ENCODE measurements at places on chromosomes 7 and 10. TPM values are rescaled to one million over a fixed set of nuclear protein-coding genes. Genes with fewer than 3 reads are reported as not detected.

Gene GOLGA7B
- total RNA-seq = not detected

DNA sequence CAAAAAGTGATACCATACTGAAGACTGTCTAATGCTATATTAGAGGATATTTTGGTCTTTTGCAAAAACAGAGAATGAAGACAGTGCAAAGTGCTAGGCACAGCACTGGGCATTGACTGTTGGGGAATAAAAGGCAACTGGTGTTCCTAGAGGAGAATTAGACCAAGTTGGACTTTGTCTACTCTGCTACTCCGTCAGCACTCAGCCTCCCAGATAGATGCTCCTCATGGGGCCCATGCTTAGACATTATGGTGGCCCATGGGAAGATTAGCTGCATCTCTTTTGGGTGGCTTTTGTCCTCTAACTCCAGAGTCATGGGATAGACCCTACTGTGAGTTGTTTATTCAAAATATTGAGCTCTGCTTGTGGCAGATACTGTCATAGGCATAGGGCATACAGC lies 113.5 kb downstream of the RBM20 start:
- no peak for DNase-seq
- no peaks in the 10 kb centered on the region for H3K4me1 ChIP-seq
- no peak overlapping the region for H3K4me3 ChIP-seq
- H3K36me3 ChIP-seq = no peaks in the 10 kb centered on the region
- H3K27ac ChIP-seq = no peak overlapping the region

GRCh38 chr7:43364391-43364790 lies 218.5 kb upstream of the STK17A start:
- H3K4me3 ChIP-seq = no peak overlapping the region
- no peaks in the 10 kb centered on the region for H3K27me3 ChIP-seq
- H3K36me3 ChIP-seq = no peaks in the 10 kb centered on the region
- H3K27ac ChIP-seq = no peak overlapping the region

- no peaks in the 10 kb centered on the region for H3K36me3 ChIP-seq
- DNase-seq = no peak
- H3K27me3 ChIP-seq = peaks cover 5% of the 10 kb centered on the region
These were observed 42.6 kb upstream of the ECHDC3 start for GRCh38 chr10:11699550-11700097.

DNA sequence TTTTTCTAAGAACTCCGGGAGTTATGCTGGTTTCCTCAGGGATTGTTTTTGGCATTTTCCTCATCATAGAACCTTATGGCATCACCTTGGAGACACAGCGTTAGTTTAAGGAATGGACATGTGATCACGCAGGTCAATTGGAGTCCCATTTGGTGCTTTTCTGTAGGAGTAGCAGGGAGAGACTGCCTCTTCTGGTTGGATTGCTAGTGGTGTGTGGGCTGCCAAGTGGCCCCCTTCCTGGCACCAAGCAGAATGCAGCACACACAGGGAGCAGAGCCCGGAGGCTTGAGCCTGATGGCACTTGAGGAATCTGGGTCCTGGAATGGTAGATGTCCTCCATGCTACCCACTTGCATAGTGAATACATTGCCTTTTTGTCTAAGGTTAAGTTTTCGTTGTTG lies 57.9 kb downstream of the SDK1 start:
- H3K27me3 ChIP-seq = no peaks in the 10 kb centered on the region
- H3K36me3 ChIP-seq = no peaks in the 10 kb centered on the region
- H3K4me3 ChIP-seq = no peak overlapping the region
- DNase-seq = no peak
- H3K27ac ChIP-seq = no peak overlapping the region

DNA sequence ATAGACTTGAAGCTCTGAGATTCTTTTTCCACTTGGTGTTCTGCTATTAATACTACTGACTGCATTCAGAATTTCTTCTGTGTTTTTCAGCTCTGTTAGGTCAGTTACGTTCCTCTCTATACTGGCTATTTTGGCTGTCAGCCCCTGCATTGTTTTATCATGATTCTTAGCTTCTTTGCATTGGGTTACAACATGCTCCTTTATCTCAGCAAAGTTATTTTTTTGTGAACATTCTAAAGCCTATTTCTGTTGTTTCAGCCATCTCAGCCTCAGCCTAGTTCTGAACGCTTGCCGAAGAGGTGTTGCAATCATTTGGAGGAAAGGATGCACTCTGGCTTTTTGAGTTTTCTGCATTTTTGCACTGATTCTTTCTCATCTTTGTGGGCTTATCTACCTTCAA lies 201.5 kb upstream of the GNAI1 start:
- H3K27ac ChIP-seq = no peak overlapping the region
- no peaks in the 10 kb centered on the region for H3K27me3 ChIP-seq
- no peak overlapping the region for H3K4me3 ChIP-seq
- no peaks in the 10 kb centered on the region for H3K4me1 ChIP-seq
- peak; percentile 90 for DNase-seq

- H3K27me3 ChIP-seq = no peaks in the 10 kb centered on the region
- H3K27ac ChIP-seq = no peak overlapping the region
- H3K36me3 ChIP-seq = no peaks in the 10 kb centered on the region
- H3K4me1 ChIP-seq = no peaks in the 10 kb centered on the region
These were observed 534.8 kb downstream of the AUTS2 start for GRCh38 chr7:70132852-70133690.
